ENCODE measurements at places on chromosomes 2 and 18.

- ATAC-seq = no peak
These were observed 57.8 kb downstream of the FASTKD2 start for GRCh38 chr2:206823178-206823577.

GRCh38 chr2:187129868-187130267, 280.9 kb upstream of the ZSWIM2 start:
- no peak for ATAC-seq

GRCh38 chr2:217662984-217663602, 339.7 kb downstream of the TNS1 start:
- peak; percentile 69 for ATAC-seq

GRCh38 chr2:226270285-226271058, 529.1 kb downstream of the IRS1 start:
- ATAC-seq = peak; percentile 34

- no peak for ATAC-seq
These were observed 246.2 kb downstream of the HNMT start for GRCh38 chr2:138210487-138210886.

Measured in SK-N-SH treated with all-trans-retinoic acid at 6 μM for 48 hours (cell line).